ENCODE measurements at places on chromosomes 11 and 22.

DNA sequence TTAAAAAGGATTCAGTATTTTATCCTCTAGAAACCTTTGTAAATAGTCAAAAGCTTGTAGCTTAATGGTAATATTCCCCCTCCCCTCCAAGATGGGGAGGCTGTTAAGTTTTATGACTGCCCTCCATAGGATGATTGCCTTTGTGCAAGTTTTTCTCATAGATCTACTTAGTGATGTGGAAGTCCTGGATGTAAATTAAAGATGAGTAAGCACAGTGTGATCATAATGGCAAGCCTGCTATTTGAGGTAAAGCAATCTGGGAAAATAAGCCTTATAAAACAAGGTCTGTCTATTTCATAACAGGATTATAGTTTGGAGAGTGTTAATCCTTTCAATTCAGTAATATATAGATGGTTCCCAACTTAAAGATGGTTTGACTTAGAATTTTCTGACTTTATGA, 216.3 kb downstream of the DDX10 start:
- DNase-seq = no peak

DNA sequence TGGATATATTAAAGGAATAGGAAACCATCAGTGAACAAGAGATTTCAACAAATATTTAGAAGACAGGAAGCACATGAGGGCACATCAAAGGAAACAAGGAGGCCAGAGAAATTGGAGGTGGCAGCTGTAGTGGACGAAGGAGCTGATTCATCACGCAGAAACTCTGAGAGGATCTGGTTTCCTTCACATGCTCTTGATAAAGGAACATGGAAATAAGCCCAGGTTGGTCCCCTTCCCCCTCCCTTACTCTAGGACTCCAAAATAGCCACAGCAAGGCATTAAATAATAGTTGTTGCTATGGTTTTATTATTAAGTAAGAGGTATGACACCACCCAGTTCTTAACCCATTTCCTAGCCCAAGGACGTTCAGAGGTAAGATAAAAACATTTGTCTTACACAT, 11.3 kb downstream of the IZUMO1R start:
- no peak for DNase-seq

DNA sequence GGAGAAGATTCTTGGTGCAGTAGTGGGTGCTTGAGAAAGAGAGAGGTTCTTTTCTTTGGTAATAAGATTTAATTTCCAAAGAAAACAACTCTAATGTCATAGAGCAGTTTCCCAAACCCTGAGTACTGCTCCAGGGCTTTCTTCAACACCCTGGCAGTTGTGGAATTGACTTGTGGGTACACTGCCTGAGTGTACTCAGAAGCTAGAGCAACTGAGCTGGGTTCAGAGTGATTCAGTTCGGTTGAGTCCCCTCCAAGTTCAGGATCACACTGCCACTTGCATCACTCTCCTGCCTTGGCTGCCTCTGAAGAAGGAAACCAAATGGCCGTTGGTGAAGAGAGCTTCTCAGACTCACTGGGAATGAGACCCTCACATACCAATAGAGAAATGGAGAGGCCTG, 5.3 kb downstream of the DMC1 start:
- DNase-seq = no peak

DNA sequence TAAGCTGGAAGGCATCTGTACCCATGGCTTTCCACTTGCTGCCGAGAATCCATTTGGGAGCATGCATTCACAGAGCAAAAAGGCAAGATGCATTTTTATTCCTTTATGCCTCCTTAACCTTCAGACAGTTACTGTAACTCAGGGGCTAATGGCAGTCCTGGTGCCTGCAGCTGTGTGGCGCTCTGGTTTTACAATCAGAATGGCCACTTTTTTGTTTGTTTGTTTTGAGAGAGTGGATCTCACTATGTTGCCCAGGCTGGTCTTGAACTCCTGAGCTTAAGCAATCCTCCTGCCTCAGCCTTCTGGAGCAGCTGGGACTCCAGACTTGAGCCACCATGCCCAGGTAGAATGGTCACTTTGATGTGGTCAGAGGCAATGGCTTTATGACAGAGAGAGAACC, 101.8 kb downstream of the NAV2 start:
- no peak for DNase-seq

DNA sequence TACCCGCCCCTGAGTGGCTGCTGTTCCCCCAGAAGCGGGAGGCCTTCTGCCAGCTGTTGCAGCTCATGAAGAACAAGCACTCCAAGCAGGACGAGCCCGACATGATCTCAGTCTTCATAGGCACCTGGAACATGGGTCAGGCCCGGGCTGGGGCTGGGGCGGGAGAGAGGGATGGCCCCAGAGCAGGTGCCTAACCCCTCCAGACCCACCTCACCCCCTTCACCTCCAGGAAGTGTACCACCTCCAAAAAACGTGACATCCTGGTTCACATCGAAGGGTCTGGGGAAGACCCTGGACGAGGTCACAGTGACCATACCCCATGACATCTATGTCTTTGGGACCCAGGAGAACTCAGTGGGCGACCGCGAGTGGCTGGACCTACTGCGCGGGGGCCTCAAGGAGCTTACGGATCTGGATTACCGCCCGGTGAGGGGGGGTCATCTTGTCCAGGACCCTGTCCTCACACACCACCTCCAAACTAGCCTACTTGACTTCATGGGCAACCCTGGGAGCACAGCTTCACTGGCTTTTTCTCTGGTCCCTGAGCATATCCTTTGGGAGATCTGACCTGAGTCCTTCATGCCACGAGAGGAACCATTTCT, 6.3 kb downstream of the INPPL1 start:
- no peak for DNase-seq

DNA sequence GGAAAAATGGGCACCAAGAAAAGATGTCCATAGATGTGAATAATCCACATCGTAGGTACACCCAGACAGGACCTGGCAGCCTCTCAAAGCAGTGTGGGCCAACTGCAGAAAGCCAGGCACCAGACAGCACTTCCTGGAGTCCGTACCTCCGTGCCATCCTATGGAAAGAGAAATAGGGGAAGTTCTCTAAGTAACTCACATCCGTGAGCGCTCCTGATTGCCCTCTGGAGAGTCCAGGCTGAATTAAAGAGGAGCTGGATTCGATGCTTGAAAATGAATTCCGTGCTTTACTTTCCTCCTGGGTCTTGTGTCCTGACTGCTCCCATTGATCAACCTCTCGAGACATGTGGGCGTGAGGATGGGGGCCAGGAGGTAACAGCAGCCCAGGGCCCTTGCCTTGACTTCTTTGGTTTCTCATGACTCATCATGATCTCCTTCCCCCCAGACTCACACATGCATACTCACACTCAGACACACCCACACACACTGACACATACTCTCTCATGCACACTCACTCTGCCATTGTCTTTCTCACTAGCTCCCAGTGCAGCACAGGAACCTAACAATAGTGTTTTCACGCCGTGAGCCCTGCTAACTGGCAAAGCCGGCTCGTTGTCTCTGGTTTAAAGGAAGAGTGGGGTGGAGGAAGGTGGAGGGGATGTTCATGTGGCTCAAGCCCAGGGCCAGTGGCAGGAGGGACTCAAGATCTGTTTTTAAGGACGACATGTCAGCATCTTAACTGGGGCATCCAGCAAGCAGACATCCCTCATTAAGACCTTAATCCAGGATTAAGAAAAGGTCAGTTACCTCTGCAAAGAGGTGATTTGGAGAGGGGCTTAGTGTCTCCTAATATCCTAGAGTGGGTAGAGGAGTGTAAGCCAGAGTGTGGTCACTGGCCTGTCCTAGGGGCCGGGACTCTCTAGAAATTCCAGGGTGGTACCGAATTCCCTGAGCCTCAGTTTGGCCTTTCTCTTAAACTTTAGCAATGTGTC, 104.2 kb downstream of the SCN3B start:
- no peak for DNase-seq

DNA sequence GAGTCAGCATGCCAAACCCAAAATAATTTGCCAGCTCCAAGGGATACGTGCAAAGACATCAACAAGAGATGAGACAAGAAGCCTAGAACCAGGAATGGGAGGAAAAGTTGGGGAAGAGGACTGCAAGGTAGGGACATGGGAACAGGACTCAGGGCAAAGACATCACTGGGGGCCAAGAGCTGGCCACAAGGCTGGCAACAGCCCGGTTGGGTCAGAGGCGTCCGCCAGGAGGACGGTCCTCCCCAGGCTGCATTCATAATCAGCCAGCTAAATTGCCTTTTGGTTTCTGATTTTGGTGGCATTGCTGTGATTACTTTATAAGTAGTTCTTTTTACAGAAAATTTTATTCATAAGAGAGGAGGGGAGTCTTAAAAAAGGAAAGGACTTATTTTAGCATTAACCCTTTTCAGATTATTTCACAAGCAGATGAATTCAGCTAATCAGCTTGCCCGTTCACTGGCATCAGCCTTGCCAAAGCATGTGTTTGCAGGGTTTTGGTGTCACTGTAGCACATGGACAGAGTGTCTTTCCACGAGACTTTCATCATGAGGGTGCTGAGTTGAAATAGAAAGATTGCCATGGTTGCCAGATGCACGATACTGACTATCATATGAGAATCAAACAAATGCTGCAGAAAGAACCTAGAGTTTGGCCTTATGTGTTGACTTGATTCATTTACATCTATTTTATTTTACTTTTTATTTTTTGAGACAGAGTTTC, 23.2 kb upstream of the NAV2 start:
- DNase-seq = no peak

Data from hematopoietic multipotent progenitor cell treated with erythropoietin and hydrocortisone succinate and interleukin-3 and kit ligand, for 15 days (in vitro differentiated cells).